Thymus (tissue), 14 donors: ENCODE measurements at places on chromosomes 5 and 9. TPM values are rescaled to one million over a fixed set of nuclear protein-coding genes. Genes with fewer than 3 reads are reported as not detected.

The TXNDC8 gene
- not detected for total RNA-seq

The CDH18 gene
- 0.24 TPM for total RNA-seq

The GARIN3 gene
- not detected for total RNA-seq

The ASS1 gene
- total RNA-seq: 9.1 TPM

The NTRK2 gene
- 5.0 TPM for total RNA-seq

The TEX48 gene
- total RNA-seq: not detected

The BAAT gene
- 0.09 TPM for total RNA-seq

The NSG2 gene
- 0.05 TPM for total RNA-seq

The CDC20B gene
- total RNA-seq: 0.19 TPM

The CTSV gene
- 129 TPM for total RNA-seq

The CDH9 gene
- 0.05 TPM for total RNA-seq

The AGXT2 gene
- total RNA-seq: not detected

The DIRAS2 gene
- 0.42 TPM for total RNA-seq

The SNCB gene
- 0.05 TPM for total RNA-seq
